ENCODE measurements at places on chromosomes 2 and 18.

GRCh38 chr2:240839152-240840143 is 19.4 kb upstream of the KIF1A start:
- no peak for DNase-seq

- no peak for DNase-seq
These were observed 305.4 kb upstream of the RAB6C start for GRCh38 chr2:129673847-129674711.

DNA sequence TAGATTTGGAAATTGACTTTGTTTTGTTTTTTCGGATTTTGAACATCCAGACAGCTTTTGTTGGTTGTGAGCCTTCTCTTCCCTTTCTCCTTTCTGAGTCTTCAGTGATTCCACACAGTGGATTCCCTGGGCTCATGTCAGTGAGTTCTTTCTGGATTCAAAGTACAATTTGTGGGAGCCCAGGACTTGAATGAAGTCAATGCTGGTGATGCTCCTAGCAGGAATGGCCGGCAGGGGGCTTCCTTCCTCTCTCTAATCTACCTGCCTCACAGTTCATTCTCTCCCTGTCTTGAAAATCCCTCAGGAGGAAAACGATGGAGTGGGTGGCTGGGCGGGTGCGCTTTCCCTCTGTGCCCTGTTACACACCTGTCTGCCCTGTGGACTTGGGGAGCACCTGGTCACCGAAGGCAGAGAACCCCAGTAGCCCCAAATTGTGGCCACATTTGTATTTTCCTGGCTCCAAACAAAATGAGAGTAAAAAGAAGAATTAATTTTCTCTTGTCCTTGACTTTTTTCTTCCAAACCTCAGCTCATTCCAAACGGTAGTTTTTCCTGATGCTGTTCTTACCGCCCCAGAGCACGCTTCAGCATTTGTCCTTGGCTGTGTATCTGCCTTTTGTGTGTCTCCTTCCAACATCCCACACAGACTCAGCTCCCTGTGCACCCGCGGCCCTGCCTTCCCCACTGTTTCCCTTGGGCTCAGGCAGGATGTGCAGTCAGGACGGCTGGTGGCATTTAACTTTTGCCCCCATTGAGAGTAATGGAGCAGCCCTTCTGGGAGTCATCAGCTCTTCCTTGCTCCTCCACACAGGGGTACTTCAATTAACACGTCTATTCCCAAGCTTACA is 86.6 kb downstream of the MARCO start:
- no peak for DNase-seq

- DNase-seq = no peak
These were observed 150.5 kb downstream of the VAPA start for GRCh38 chr18:10064267-10064666.

GRCh38 chr18:32280911-32281310 is 91.1 kb downstream of the MEP1B start:
- no peak for DNase-seq

GRCh38 chr2:236546561-236547002 is 23.0 kb upstream of the ACKR3 start:
- no peak for DNase-seq

DNA sequence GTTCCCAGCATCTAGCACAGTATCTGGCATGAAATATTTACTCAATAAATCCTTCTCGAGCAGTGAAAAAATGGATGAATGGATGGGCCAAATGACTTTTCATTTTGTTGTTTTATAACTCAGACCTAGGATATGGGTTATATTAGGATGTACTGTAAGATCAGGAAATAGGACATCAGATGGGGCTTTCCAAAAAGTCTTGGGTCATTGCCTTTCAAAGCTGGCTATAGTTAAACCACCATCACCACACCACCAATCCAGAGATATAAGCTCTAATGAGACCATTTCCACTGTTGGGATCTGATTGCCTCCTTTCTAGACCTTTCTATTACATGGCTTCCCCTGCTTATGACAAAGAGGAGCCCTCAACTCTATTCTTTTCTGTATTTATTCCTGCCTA is 525.0 kb upstream of the TCF4 start:
- DNase-seq = no peak

GRCh38 chr18:28204154-28204553 is 27.2 kb upstream of the CDH2 start:
- no peak for DNase-seq

DNA sequence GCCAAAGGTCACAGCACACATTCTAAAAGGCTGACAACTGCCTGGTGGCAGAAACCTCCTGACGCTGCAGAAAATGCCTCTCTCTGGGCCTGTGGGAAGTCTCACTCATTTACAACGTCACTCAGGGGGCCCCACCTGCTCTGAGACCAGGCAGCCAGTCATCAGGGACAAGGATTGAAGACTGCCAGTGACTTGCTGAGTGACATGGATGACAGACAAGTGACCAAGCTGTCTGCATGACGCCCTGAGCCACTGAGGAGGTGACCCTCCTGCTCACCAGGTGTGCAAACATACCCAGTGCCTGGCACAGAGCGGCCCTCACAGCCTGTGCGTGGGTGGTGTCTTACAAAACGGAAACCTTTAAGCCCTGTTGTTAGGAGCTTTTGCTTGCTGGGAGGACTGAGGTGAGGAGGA is 392.4 kb downstream of the TNS1 start:
- DNase-seq = no peak

DNA sequence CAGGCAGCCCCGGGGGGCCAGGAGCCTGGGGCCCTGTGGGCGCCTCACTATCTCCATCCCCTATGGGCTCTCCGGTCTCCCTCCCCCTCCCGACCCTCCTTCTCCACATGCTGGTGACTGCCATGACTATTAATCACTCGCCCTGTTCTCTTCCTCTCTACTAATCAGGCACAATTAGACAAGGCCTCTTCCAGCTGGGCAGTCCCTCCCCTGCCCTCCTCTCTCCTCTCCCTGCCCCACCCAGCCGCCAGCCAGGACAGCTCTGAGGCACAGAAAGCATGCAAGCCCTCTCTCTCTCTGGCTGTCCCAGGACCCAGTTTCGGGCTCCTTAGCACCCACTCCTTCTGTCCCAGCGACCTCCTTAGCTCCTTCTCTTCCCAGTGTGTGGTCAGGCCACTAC is 5.8 kb downstream of the ASIC4 start:
- DNase-seq = no peak

DNA sequence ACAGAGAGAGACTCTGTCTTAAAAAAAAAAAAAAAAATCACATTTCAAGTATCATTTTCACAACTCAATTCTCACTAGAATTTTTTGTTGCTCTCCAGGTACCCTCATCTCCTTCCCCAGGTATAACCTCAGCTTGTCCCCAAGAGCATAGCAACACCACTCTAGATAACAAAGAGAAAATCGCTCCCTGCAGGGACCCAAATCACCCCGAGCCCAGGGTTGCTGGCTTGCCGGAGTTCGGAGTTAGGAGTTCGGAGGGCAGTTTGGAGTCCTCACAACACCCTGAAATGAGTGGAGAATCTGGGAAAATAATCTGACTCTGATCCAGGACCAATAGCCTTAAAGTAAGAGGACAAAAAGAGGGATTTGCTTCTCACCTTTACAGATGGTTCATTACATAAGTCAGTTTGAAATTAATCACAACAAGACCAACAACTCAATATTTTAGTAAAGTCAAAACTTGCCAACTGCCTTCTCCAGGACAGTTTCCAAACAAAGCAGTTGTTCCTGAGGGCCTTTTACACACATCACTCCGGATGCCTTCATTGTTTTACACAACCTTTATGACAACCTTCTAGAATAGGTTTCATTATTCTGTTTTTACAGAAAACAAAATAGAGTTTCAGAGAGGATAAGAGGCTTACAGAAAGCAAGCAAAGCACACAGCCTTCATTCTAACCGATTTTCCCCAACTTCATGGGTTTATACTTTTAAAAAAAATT is 59.1 kb downstream of the C2orf76 start:
- DNase-seq = no peak

DNA sequence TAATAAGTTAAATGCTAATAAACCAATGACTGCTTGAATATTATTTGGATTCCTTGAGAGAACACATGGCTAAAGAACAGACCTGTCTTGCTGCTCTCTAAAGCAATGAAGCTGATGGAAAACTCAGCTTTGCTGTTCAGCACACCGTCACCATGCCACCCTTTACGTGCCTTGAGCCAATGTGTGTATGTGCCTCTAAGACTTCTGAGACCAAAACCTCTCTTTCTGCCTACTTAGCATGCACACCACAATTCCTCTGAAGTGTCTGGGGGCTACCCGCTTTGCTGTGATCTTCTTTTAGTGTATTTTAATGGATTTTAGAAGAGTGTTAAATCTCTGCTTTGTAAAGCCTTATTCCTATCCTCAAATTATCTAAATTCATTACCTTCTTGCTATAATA is 345.0 kb downstream of the DPP10 start:
- DNase-seq = no peak

GRCh38 chr2:160557903-160558302 is 64.3 kb upstream of the RBMS1 start:
- no peak for DNase-seq

GRCh38 chr2:159695795-159696448 is 16.4 kb upstream of the MARCHF7 start:
- no peak for DNase-seq

DNA sequence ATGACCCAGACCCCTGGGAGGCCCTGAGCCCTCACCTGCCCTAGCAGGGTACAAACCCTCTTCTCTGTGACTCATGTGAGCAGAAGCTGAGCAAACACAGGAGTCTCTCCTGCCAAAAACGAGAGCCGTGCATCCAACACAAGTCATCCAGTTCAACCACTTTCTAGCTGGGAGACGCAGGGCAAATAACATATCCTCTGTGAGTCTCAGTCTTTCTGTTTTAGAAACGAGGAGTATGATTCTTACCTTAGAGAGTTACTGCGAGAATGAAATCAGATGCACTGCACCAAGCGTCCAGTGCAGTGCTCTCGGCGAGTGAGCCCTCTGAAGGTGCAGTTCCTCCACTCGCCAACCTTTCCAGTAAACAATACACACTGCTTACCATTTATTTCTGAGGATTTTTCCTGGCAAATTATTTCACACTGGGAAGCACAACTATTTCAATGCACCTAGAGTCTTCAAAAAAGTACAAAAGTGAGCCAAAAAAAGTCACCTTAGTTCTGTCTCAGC is 331.8 kb upstream of the MYT1L start:
- DNase-seq = no peak

- DNase-seq = no peak
These were observed 34.7 kb upstream of the CALCRL start for GRCh38 chr2:187482796-187483195.

DNA sequence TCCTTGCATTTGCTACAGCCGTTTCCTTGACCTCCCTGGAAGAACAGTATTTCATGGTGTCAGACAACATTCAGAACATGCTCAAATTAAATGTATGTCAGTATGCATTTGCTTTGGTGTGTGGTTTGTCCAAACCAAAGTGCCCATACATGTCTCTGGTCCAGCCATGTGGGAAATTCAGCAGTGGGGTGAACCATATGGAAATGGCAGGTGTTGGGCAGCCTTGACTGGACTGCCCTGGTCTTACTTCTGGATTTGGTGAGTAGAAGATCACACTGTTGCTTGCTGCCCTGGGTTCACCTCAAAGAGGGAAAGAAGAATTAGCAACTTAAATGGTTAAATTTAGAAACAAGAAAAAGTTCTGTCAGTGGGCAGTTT is 84.5 kb downstream of the MSH2 start:
- no peak for DNase-seq

GRCh38 chr2:36857713-36858112 is 108.6 kb downstream of the STRN start:
- no peak for DNase-seq

DNA sequence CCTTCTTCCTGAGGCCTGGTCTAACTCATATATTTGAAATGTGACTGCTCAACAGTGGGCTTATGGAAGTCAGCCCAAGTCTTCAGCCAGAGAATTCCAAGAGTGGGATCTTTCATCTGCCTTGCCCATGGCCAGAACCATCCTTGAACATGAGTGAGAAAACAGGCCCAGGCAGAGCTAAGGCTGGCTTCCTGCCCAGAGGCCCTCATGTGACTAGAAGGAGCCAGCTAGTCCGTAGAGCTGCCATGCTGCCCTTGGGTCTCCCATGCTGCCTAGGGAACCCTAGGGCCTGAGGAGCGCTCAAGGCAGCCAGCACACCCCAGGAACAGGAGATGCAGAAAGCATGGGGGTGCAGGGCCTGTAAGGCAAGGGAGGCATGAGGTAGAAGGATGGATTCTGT is 203.6 kb downstream of the FHOD3 start:
- DNase-seq = no peak

DNA sequence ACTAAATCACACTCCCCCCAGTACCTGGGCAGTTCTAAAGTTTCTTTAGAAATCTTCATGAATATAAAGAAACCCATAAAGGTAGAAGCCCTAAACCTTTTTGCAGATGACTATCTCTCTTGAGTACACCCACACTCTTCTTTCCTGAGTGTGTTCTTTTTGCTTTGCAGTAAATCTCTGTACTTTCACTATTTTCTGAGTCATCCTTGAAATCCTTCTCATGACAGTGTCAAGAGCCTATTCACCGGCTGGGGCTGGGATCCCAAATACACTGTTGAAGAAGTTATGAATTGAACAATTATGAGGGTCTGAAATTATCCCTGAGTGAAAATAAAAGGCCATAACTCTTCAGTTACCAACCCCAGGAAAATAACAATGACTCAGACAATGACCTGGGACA is 133.9 kb upstream of the CCDC195 start:
- no peak for DNase-seq

GRCh38 chr2:173441222-173441621 is 86.5 kb downstream of the CDCA7 start:
- DNase-seq = no peak

DNA sequence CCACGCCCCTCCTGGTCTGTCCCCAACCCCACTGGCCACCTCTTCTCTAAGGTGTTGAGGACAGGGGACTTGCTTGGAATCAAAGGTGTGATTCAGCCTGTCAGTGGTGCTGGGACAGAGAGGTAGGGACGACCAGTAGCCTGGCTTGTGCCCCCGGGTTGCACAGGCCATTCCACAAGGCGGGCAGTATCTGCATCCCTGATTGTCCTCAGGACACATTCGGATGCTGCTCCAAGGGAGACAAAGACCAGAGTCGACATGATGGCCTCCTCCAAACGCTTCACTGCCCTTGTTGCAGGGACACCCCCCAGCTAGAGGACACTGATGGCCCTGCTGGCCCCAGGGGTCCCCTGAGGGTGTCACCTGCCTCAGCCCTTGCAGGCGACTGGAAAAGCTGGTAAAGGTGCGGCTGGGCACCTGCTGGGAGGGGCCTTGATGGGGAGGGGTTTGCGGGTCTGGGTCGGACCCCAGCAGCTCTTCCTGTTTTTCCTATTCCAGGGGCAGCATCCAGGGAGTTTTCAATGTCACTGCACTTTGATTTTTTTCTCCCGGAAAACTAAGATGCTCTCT is 98.0 kb downstream of the PTGR3 start:
- no peak for DNase-seq

- no peak for DNase-seq
These were observed 678.0 kb downstream of the ZEB2 start for GRCh38 chr2:143841935-143842334.

DNA sequence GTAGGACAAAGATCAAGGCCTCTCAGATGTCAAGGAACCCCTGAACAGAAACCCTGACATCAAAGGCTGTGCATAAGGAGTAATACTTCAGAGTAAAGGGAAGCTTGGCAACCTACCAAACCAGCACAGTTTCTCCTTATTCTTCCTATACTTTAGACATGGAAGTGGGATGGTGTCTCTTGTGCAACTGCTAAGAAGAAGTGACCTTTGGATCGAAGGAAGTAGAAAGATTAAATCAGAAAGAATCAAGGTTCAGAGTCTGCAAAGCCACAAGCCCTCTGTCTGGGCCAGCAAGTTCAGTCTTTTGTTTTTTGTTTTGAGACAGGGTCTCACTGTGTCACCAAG is 66.2 kb upstream of the SLC39A10 start:
- no peak for DNase-seq
